ENCODE measurements at places on chromosomes 1 and 21.

DNA sequence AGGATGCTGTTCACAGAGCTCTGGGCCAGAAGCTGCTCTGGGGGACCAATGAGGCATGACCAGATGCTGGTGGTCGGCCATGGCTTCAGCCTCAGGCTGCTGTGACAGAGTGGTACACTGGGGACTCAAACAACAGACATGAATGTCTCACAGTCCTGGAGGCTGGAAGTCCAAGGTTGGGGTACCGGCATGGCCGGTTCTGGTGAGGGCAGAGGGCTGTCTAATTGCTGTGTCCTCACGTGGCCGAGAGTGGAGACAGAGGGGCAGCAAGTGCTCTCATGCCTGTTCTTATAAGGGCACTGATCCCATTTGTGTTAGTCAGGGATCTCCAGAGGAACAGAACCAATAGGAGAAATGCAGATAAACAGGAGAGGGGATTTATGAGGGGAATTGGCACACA lies 253.5 kb upstream of the C1orf174 start:
- DNase-seq, result no peak

- peak; percentile 88 for DNase-seq
Observed at GRCh38 chr21:41612674-41613532, 104.9 kb upstream of the TMPRSS2 start.

GRCh38 chr1:201189085-201189484 lies 1.5 kb upstream of the IGFN1 start:
- DNase-seq, result no peak

DNA sequence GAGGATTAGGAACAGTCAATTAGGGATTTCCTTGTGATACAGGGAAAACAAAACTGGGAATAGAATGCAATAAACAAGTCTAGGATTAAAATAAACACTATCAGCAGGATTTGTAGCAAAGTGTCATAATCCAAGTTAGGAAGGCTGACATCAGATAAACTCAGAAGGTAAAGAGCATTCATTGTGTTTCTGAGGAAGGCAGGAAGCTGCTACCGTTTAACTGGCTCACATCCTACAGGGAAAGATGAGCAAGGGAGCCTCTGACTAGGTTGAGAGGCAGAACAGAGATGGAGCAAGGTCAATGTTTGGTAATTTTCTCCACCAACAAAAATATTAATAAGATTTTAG lies 124.7 kb downstream of the POU2F1 start:
- no peak for DNase-seq

DNA sequence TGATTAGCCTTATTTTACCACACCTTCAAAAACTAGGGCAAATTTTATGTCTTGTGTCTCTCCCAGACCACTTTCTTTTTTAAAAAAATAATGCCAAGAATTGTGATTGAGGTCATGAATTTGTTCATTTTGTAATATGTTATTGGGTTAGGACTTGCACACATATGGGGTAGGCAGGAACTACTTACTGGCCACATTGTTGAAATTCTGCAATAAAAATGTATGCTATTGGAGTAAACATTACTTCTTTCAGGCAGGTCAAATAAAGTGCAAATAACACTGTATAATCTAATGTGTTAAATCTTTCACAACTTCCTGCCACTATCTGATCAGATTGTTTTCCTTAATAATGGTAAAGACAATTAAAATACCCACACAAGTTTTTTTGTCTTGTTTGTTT lies 166.6 kb upstream of the COL11A1 start:
- no peak for DNase-seq

DNA sequence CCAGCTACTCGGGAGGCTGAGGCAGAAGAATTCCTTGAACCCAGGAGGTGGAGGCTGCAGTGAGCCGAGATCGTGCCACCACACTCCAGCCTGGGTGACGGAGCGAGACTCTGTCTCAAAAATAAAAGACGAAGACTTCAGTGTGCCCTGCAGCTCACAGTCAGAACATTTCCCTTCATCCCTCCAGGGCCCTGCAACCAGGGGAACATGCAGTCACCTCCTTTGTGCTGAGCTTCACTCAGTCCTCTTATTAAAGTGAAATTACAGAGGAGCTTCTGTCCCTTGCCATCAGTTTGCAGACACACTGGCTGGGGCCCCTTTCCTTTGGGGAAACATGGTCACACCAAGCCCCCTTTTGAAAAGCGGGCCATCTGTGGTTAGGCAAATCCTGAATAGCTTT lies 24.2 kb downstream of the FHAD1 start:
- no peak for DNase-seq

- peak; percentile 72 for DNase-seq
Observed at GRCh38 chr1:32201011-32201855, 838 bp downstream of the CCDC28B start.

DNA sequence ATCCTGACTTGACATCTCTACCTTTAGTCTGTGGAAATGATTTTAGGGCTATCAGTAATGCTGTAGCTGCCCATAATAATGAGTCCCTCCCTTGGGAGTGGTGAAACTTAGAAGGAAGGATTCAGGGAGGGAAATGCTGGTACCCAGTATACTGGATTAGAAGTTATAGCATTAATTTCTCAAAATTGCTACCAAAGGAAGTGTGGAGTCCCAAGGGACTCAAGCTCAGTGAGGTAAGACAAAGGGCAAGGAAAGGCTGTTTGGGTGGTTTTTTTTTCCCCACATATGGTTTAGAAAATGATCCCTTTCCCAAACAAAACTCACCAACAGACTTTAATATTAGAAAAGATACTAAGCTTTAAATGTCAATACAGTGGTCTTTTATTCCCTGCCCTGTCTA lies 99.9 kb downstream of the CD247 start:
- no peak for DNase-seq

- no peak for DNase-seq
Observed at GRCh38 chr1:78035121-78035520, 10.6 kb upstream of the GIPC2 start.

- DNase-seq, result no peak
Observed at GRCh38 chr1:48073798-48074530, 76.8 kb upstream of the TRABD2B start.

DNA sequence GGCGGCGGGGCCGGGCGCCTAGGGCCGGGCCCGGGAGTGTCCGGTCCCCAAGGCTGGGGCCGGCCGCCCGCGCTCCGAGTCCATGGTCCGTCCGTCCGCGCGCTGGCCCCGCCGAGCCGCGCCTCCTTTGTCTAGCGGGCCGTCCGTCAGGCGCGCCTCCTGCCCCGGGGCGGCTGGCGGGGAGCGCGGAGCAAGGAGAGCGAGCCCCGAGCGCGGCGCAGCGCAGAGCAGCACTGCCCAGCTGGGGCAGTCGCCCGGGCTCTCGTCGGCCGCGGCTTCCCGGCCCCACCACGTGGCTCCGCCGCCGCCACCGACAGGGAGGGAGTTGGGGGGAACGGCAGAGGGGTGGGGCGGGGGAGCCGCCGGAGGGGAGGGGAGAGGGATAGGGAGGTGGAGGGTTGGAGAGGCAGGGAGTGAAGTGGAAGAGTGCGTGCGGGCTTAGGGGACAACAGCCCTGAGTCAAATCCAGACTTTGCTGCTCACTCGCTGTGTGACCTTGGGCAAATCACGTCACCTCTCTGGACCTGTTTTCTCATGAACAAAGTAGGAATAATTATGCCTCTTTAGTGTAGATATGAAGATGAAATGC lies at the start of gene NKAIN1:
Gene NKAIN1 (minus strand): TSS at position 235 of the 589 bp plus-strand sequence. CDS start 340 bp downstream, outside the sequence.
- DNase-seq, result peak; percentile 19
